ENCODE measurements at places on chromosomes 6 and 20. TPM values are rescaled to one million over a fixed set of nuclear protein-coding genes. Genes with fewer than 3 reads are reported as not detected.

Gene MDFI
- total RNA-seq, result 270 TPM

Gene MEP1A
- total RNA-seq, result 0.21 TPM

Gene CCN2
- total RNA-seq, result 16.1 TPM

Gene OR2B6
- not detected for total RNA-seq

Gene SMPDL3A
- 9.1 TPM for total RNA-seq

Gene TPD52L1
- 102 TPM for total RNA-seq

Gene MYL9
- total RNA-seq, result 4.8 TPM

Gene TMEM74B
- not detected for total RNA-seq

Gene SRSF12
- 0.19 TPM for total RNA-seq

Gene KCNQ2
- not detected for total RNA-seq

Gene THBS2
- total RNA-seq, result 3.3 TPM

Gene CENPW
- 22.8 TPM for total RNA-seq

Gene OR12D3
- total RNA-seq, result not detected

Gene ANKEF1
- 9.0 TPM for total RNA-seq

Gene SUMO4
- total RNA-seq, result 0.21 TPM

All from airway epithelial cell (primary cell).